ENCODE measurements at places on chromosomes 16 and 17.

GRCh38 chr17:75032720-75033280 lies 14.0 kb downstream of the ATP5PD start:
- DNase-seq: no peak

- DNase-seq: no peak
These were observed 72.9 kb downstream of the CREBBP start for GRCh38 chr16:3807425-3808123.

DNA sequence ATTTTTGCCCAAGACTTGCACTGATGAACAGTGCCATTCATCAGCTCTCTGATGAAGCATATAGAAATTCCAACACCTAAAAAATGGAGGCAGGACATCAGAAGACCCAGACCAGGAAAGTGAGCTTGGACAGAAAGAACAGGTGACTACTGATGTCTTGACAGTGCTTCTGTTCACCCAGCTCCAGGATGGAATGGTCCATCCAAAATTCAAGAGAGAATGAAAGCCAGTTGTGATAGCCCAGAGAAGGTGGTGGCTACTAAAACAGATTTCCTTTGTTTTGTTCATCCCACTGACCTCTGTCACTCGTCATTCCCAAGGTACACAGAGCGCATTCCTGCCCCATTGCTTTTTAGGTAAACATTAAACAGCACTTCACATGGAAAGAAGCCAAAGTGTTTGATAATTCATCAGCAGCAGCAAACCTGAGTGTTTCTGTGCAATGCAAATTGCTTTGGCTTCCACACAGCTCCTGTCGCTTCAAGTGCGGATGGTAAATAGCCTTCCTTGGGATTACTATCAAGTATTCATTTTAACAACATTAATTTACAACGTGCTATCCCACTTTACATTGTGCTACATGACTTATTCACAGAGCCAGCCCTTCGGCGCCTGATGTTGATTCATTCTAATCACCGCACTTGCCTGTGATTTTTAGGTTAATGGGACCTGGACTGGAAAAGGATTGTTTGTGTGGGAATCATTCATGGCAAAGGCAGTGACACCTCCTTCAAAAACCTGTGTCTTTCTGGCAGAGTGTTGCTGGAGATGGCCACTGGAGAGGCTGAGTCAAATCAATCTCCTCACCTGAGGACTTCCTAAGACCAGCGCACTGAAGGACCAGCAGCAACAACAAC lies 65.1 kb upstream of the TOX3 start:
- no peak for DNase-seq

DNA sequence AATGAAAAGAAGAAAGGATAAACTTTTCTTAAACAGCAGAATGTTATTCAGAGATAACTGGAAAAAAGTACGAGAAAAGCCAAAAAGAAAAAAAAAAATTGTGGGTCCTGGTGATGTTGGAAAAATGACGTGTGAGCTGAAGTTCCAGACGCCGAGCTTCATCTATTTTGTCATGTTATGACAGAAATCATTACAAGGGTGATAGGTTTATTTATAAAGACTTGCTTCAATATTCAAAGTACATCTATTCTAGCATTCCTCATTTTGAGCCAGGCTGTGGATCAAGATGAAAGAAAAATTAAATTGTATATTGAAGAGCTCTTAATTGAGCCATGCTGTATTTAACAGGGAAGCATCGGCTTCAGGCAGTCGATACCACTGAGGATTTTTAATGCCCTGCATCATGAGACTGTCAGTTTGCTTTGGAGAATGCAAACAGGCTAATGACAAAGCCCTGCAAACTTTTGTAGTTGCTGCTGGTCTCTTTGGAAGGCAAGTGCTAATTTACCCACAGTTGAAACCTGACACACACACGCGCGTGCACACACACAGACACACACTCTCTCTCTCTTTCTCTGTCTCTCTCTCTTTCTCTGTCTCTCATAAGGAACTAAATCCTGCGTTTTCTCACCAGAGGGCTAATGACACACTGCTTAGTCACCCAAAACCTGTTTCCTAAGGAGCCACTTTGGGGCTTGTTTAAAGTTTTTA lies 110.7 kb downstream of the WWOX start:
- no peak for DNase-seq

GRCh38 chr16:6104428-6104827 lies 1006.8 kb upstream of the EEF2KMT start:
- DNase-seq: no peak

DNA sequence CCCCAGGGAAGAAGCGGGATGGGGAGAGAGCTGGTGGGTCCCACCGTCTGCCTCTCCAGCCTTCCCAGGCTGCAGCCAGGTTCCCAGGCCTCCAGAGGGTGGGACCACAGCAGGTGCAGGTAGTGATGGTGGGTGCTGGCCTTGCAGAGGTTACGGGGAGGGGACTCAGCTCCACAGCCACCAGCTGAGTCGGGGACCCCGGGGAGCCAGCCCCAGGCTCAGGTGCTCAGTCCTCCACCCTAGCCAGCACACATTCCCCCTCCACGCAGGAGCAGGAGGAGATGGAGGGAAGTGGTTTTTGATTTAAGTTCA lies 5.0 kb downstream of the TP53I13 start:
- no peak for DNase-seq

- DNase-seq: no peak
These were observed 8.2 kb downstream of the USP31 start for GRCh38 chr16:23141033-23141432.

DNA sequence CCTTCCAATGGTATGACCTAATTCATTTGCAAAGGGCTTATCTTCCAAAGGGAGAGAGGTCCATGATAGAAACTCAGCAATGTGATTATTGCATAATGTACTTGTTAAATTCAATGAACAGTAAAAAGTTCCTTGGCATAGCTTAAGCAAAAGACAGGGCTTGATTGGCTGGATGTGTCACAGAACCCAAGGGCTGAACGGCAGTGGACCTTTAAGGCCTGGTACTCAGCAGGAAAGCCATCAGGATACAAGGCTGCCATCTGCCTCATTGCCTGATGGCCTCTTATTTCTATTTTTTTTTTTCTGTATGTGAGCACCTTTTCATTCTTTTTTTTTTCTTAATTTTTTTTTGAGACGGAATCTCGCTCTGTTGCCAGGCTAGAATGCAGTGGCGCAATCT lies 208.9 kb upstream of the WSCD1 start:
- no peak for DNase-seq

DNA sequence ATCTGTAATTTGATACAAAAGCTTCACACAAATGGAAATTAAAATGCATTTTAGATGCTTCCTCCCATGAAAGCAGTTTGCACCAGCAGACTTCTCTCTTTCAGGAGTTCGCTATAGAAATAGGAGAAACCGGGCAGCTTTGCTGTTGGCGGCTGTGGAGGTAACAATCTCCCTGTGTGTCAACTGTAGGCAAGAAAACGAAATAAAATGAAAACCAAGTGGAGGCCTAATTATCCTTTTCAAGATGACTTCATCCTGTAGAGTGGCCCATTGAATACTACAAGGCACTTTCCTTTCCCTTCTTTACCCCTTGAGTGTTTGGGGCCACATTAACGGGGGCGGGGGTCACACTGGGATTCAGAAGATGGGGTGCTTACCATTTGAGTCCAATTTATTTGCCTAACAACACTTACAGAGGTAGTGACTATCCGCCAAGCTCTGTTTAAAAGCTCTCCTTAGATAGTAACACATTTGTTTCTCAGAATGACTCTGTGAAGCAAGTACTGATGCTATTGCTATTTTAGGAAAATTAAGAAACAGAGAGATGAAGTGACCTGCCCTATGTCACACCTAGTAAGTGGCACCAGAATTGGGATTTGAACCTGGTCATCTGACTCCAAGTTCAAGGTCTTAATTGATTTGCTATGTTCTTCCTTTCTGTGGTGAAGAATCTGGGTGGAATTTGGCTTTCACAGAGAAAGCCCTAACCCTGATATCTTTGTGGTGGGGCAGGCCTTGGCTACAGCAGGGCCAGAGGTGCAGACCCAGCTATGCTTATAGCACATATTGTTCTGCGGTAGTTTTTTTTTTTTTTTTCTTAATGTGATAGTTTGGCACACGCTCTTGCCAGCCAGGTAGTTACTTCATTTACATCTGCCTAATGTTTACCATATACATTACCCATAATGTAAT lies 125.5 kb upstream of the MPHOSPH6 start:
- DNase-seq: no peak

DNA sequence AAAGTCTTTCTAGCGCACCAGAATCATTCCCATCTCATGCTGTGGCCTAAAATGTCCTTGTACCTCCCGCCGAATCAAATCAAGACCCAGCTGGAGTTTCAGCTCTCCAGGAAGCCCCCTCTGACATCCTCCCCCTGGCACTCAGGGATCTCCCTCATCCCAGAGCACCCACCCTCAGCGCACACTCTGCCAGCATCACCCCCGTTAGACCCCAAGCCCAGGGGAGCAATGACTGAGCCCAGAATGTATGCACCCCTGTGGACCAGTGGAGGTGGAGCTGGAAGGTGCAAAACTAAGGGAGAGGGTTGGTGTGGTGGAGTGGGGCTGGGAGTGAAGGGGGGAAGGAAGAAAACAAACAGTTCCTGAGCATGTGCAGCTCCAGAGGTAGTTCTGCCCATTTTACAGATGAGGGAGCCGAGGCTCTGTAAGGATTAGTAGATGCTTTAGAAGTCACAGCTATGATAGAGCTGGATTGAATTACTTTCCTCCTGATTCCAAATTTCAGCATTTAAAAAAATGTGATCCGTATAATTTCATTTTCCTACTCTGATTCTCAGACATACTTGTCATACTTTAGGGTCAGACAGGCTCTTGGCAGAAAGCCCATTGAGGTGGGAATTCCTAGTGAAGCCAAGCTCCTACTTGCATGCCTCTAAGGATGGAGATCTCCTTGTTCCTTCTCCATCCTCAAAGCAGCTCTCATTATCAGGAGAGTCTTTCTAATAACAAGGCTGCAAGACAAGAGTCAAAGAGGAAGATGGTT lies 242.7 kb downstream of the KATNIP start:
- no peak for DNase-seq

GRCh38 chr16:14308368-14308723 lies 237.2 kb downstream of the MRTFB start:
- no peak for DNase-seq

GRCh38 chr17:35313875-35314409 lies 59.5 kb downstream of the SLFN11 start:
- no peak for DNase-seq

GRCh38 chr17:80959330-80960036 lies 32.2 kb upstream of the CHMP6 start:
- DNase-seq: no peak

DNA sequence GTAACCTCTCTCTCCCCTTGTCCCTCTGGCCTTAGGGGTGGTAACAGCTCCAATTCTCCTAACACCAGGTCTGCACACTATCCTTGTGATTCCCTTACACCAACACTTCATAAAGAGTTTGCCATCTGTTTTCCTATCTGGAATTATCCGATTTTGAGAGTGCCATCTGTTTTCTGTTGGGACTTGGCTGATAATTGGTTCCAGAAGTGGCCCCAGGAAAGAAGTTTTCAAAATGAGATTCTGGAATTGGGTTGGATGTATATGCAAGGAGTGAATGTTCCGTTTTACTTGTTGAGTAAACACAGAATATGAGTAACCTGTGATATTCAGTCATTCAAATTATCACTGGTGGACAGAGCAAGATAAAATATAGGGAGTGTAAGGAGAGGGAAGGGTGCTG lies 134.1 kb upstream of the HS3ST3A1 start:
- DNase-seq: no peak

- DNase-seq: no peak
These were observed 8.7 kb downstream of the TMEM235 start for GRCh38 chr17:78240012-78240655.

DNA sequence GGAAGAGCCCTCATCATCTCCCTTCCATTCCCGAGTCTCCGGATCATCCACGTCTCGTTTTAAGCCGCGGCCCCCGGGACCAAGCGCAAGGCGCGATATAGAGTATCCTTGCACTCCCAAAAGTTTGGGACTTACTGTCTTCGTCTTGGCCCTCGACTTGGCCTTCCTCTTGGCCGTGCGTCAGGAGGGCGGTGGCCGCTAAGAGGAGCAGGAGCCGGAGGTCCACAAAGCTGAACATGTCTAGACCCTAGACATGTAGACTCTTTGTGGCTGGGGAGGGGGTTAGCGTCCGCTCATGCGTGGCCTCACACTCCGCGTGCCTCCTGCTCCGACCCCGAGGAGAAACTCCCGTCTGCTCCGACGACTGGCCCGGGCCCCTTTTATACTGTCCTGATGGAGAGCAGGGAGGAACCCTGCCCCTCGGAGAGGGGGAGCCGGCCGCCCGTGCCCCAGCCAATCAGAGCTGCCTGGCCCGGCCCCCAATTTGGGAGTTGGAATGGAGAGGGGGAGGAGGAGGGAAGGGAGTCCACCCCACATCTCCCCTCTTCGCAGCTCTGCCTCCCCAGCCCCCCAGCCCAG lies at the start of gene COL1A1:
Gene COL1A1 (minus strand): TSS at position 356 of the 579 bp plus-strand sequence. CDS start 118 bp downstream, at position 238.
- no peak for DNase-seq

DNA sequence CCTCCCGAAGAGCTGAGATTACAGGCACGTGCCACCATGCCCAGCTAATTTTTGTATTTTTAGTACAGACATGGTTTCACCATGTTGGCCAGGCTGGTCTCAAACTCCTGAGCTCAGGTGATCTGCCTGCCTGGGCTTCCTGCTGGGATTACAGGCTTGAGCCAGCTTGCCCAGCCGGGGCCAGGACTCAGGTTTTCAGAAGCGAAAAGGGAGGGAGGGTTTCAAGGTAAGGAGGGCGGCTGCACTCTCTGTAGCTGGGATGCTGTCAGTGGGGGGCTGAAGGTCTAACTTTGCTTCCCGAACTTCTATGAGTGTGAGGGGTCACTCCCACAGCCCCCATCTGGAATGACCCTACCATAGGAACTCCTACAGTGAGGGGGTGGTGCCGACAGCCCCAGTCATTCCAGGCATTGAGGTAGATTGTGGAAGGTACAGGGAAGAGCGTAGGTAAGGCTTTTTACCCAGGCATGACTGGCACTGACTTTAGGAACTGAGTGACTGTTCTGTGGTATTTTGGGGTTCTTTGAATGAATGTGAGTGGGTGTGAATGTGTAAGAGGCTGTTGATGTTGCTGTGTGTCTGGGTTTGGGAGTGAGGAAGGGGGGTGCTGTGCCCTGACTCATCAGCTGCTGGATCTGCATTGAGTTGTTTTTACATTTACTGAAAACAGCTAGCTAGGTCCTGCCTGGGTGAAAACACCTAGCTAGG lies 3.8 kb upstream of the C1QL1 start:
- DNase-seq: peak; percentile 44

DNA sequence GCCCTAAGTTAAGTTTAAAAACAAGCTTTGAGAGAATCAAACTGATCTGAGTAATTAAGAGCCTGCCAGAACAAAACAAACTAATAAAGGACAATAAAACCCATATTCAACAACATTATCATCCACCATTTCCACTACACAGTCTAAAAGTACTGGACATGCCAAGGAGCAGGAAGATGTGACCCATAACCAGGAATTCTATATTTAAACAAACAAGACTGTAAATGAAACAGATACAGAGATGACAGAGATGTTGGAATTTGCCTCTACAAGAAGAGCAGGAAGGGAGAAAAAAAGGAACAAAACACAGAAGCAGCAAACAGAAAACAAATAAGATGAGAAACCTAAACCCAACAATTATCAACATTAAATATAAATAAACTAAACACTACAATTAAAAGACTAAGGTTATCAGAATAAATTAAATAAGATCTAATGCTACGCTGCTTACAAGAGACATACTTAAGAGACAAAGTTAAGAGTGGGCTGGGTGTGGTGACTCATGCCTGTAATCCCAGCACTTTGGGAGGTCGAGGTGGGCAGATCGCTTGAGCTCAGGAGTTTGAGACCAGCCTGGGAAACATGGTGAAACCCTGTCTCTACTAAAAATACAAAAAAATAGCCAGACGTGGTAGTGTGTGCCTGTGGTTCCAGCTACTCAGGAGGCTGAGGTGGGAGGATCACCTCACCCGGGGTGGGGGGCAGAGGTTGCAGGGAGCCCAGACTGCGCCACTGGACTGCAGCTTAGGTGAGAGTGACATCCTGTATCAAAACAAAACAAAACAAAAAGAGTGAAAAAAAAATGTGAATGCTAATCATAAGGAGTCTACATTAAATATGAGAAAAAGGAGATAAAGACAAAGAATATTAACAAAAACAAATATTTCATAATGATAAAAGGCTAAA lies 50.6 kb downstream of the CREBBP start:
- no peak for DNase-seq
